ENCODE measurements at places on chromosomes 11 and 22. TPM values are rescaled to one million over a fixed set of nuclear protein-coding genes. Genes with fewer than 3 reads are reported as not detected.

GRCh38 chr11:44136176-44136945 lies 40.9 kb downstream of the EXT2 start:
- no peak for DNase-seq

DNA sequence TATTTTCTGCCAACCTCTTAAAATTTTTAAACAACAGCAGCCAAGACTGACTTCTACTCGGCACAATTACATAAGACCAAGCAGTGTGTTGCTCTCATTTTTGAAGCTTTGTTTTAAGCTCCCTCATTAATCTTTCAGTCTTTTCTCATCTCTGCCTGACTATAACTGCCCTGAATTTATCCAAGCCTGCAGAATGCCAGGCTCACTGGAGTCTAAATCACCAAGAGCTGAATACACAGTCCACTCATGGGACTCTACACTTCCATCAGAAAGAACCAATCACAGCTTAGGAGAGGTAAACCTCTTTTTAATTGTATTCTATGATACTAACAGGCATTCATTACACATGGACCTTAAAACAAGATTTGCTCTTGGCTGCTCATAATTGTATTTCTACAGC lies 178.7 kb downstream of the CADM1 start:
- no peak for DNase-seq

FREY1 gene
- total RNA-seq, result 19.2 TPM

DNA sequence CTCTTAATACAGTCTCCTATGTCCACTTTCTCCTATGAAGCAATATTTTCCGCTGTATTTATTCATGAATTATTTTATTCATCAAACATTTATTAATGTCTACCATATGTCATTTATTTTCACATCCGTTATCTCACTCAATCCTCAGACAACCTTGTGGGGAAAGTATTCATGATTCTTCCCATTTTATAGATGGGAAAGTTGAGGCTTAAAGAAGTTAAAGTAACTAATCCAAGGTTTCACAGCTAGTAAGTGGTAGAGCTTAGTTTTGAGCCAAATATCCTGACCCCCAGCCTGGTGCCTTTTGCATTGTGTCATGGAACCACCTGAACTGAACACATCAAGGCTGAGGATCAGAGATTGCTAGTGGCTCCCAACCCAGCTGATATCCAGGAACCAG lies 66.6 kb downstream of the ISX start:
- DNase-seq, result no peak

- no peak for DNase-seq
These were observed 93.6 kb downstream of the SYN3 start for GRCh38 chr22:32964411-32965057.

- DNase-seq, result no peak
These were observed 9.6 kb downstream of the PTDSS2 start for GRCh38 chr11:459511-460220.

DNA sequence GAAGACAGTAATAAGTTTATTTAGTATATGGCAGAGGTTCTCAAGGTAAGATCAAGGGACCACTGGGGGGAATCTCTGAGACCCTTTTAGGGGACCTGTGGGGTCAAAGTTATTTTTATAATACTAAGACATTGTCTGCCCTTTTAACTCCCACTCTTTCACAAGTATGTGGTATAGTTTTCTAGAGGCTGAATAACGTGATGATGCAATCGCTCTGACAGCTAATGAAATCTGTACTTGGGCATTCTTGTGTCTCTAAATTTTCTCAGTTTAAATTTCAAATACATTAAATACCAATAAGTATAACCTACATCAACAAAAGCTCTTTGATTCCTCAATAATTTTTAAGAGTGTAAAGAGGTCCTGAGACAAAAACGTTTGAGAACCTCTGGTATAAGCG lies 147.9 kb downstream of the ATG16L2 start:
- DNase-seq, result no peak

DNA sequence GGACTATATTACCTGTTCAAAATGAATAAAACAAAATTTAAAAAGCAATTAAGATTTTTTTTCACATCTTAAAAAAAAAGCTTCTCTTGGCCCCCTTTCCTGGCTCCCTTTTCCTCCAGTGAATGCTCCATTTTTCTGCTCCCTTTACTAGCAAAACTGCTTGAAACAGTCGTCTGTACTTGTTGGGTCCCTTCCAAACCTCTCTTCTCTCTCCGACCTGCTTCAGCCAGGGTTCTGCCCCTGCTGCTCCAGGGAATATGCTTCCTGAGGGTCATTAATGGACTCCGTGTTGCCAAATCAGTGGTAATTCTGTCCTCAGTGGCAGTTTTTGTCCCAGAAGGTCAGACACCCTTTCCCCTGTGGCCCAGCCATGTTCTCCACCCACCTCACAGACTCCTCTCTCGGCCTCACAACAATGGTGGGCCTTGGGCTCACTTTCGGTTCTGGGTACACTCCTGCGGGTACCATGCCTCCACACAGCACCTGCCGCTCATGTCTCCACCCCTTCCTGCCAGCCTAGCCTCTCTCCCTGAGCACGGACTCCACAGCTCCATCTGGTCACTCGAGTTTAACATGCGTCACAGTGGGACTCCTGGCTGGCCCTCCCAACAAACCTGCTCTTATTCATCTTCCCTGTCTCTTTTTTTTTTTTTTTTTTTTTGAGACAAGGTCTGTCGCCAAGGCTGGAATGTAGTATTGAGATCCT lies 7.8 kb upstream of the POLR3H start:
- DNase-seq, result no peak

SLC22A6 gene
- total RNA-seq, result not detected

ARHGAP1 gene
- total RNA-seq, result 50.2 TPM

GRCh38 chr11:45180179-45180847 lies 33.9 kb downstream of the PRDM11 start:
- peak; percentile 51 for DNase-seq

GRCh38 chr11:68632802-68633201 lies 51.5 kb upstream of the GAL start:
- no peak for DNase-seq

MFRP gene
- total RNA-seq, result not detected

OVOL1 gene
- total RNA-seq, result 27.6 TPM

DNA sequence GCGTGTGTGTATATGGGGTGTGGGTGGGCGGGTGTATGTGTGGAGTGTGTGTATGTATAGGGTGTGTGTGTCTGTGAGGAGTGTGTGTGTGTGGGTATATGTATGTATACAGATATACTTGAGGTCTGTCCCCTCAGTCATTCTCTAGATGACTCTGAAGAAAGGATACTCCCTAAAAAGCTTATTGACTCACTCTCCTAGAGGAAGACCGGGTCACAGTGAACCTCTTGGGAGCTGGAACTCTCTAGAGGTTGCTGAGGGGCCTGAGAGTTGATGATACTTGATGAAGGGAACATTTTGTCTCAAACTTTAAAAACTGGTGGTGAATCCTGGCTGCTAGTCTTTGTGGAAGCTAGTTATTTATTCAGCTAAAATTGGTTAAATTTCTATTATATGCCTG lies 15.1 kb downstream of the STX3 start:
- DNase-seq, result no peak

DNA sequence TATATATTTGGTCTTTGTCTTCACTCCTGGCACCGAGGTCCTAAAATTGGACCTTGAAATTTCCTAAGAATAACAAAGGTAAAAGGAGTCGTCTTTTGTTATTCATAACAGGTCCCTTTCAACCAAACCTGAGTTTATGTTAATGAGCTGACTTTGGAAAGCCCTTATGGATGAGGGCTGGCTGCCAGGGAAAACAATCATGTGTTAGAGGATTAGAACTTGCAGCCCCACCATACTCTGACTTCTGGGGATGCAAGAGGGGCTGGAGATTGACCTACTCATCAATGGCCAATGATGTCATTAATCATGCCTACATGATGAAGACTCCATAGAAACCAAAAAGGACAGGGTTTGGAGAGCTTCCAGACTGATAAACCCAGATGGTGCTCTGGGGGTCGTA lies 118.9 kb downstream of the MRTFA start:
- DNase-seq, result no peak

DMC1 gene
- 8.9 TPM for total RNA-seq

- DNase-seq, result no peak
These were observed 39.0 kb downstream of the PDGFD start for GRCh38 chr11:104124979-104125378.

DNA sequence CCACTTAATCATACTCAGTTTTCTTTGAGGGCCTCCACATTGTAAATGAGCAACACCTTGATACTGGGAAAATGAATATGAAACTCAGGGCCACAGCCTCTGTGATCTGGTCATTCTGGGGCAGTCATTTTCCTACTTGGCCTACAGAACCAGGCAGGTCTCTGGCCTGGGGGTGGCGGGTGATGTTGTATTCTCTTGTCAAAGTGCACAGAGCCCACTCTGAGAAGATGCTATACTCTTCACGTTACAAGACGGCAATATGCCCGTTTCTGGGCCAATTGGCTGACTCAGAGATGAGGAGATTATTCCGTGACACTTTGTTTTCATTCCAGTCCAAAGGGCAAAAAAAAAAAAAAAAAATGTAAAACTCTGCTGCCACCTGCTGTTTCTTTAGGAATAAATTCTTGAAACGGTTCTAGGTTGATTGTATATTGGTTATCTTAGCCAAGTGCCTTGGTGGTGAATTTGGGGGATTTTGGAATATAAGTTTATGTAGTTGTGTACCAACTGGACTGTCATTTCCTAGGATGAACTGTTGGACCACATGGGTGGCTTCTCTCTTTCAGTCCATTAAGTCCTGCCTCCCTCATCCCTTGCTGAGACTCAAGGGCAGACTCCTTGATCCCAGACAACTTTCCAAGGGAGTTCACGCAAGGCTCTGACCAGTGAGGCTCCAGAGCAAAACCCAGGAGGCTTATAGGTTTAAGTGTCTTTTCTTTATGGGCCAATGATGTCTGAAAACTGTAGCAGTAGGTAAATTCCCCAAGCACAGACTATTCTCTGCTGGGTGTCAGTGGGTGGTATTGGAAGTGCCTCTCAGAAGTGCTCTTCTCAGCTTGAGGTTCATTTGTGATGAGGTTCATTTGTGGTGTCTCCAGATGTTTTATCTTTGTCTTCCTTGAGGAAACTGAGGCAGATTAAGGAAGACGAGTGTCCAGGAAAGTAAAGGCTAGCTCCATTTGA lies 18.2 kb downstream of the ADM start:
- DNase-seq, result no peak

NDUFS8 gene
- 196 TPM for total RNA-seq

PLEKHA7 gene
- total RNA-seq, result 64.9 TPM

DNA sequence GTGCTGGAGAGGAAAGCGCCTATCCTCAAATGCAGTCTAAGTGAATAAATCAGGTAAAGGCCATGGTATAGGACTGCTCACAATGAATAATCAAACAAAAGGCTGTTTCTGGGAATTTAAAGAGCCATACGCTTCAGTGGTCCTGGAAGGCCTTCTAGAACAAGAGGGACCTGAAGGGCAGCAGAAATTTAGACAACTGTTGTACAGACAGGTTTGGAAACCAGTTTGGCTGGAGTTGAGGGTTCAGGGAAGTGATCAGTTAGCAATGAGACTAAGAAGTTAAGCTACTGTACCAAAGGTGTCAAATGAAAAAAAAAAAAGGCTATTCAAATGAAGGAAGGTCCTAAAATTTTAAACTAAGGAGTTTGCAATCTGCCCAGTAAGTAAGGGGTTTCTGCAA lies 56.6 kb upstream of the SCUBE2 start:
- DNase-seq, result no peak

DTX4 gene
- 10.2 TPM for total RNA-seq

- no peak for DNase-seq
These were observed 906 bp downstream of the CCDC90B start for GRCh38 chr11:83285151-83285770.

DNA sequence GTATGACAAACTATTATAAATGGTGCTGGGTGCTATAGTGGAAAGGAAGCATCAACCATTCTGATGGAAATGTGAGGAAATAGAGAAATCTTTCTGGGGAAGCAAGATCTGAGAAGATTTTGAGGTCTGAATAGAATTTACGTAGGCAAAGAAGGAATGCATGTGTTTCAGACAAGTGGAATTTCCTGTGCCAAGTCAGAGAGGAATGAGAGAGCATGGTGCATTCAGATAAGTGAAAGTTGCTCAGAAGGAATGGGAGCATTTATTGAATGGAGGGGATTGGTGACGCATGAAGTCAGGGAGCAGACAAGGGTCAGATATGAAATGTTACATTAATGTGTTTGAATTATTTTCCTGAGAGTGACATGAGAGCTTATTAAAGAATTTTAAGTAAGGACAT lies 725.5 kb downstream of the METTL15 start:
- DNase-seq, result no peak

- DNase-seq, result peak; percentile 39
These were observed 158.8 kb downstream of the CTTN start for GRCh38 chr11:70556884-70557741.
